ENCODE measurements at places on chromosomes 4 and X. TPM values are rescaled to one million over a fixed set of nuclear protein-coding genes. Genes with fewer than 3 reads are reported as not detected.
A peak's percentile ranks its signal among the peaks of the same experiment; 100 is the strongest.

GRCh38 chr4:79367096-79367495 is 40.9 kb downstream of the GK2 start:
- H3K27ac ChIP-seq: no peak overlapping the region
- no peak for DNase-seq
- no peaks in the 10 kb centered on the region for H3K4me1 ChIP-seq

The SUPT20HL2 gene
- total RNA-seq: not detected

The RRH gene
- total RNA-seq: not detected

DNA sequence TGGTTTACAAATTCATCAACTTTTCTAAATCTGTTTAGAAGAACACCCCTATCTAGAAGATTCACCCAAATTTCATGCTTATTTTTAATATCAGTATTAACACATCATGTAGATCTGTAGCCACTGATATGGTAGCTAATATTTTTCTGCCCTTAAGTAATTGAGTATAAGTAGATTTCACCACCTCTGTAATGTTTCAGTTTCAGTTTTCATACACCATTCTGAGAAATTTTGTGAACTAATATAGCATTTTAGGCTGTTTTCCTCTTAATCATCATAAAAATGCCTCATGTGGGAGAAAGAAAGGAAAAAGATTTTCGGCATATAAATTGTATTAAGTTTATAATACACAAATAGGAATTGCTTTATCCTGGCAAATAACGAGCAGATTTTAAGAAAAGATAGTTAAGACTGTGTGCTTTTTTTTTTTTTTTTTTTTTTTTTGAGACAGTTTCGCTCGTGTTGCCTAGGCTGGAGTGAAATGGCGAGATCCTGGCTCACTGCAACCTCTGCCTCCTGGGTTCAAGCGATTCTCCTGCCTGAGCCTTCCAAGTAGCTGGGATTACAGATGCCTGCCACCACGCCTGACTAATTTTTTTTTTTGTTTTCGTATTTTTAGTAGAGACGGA is 21.4 kb upstream of the RBPJ start:
- no peaks in the 10 kb centered on the region for H3K36me3 ChIP-seq
- DNase-seq: no peak
- H3K27ac ChIP-seq: no peak overlapping the region
- peaks cover 7% of the 10 kb centered on the region for H3K4me1 ChIP-seq
- H3K4me3 ChIP-seq: no peak overlapping the region

DNA sequence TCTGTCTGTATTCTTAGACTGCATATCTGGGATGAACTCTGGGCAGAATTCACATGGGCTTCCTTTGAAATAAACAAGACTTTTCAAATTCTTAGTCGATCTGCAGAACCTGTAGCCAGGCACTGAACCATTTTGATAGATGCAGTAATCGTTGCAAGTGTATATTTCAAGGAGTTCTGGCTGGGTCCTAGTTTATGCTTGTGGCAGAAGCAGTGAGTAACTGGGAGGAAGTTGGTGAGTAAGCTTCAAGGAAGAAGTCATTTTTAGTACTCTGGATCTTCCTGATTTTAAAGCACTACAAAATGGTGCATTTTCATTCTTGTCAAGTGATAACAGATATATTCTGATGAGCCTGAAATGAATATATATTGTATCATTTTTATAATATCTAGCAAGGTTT is 9.5 kb downstream of the HPRT1 start:
- H3K36me3 ChIP-seq: peaks cover 3% of the 10 kb centered on the region
- H3K27me3 ChIP-seq: peaks cover 2% of the 10 kb centered on the region
- DNase-seq: peak; percentile 24
- no peak overlapping the region for H3K27ac ChIP-seq
- H3K4me1 ChIP-seq: no peaks in the 10 kb centered on the region

The KLB gene
- total RNA-seq: not detected

- DNase-seq: no peak
- no peak overlapping the region for H3K27ac ChIP-seq
- peaks cover 21% of the 10 kb centered on the region for H3K4me1 ChIP-seq
- H3K36me3 ChIP-seq: no peaks in the 10 kb centered on the region
Measured at GRCh38 chr4:26130173-26130572, 190.6 kb upstream of the RBPJ start.

GRCh38 chrX:10619425-10620046 is 849 bp downstream of the MID1 start:
- peaks cover 33% of the 10 kb centered on the region for H3K4me1 ChIP-seq
- H3K27ac ChIP-seq: peak overlapping the region; percentile 57
- H3K27me3 ChIP-seq: no peaks in the 10 kb centered on the region
- H3K36me3 ChIP-seq: no peaks in the 10 kb centered on the region

The ERVMER34-1 gene
- 6.2 TPM for total RNA-seq

GRCh38 chr4:167020410-167020809 is 213.9 kb downstream of the SPOCK3 start:
- no peak overlapping the region for H3K4me3 ChIP-seq
- no peaks in the 10 kb centered on the region for H3K36me3 ChIP-seq
- peaks cover 5% of the 10 kb centered on the region for H3K4me1 ChIP-seq
- H3K27ac ChIP-seq: no peak overlapping the region
- H3K27me3 ChIP-seq: no peaks in the 10 kb centered on the region

GRCh38 chr4:8908206-8908893 is 36.7 kb upstream of the HMX1 start:
- H3K27me3 ChIP-seq: peaks cover 29% of the 10 kb centered on the region
- no peak overlapping the region for H3K27ac ChIP-seq
- H3K4me1 ChIP-seq: no peaks in the 10 kb centered on the region
- H3K36me3 ChIP-seq: no peaks in the 10 kb centered on the region
- no peak overlapping the region for H3K4me3 ChIP-seq

- H3K36me3 ChIP-seq: no peaks in the 10 kb centered on the region
- DNase-seq: no peak
- H3K4me3 ChIP-seq: no peak overlapping the region
- no peaks in the 10 kb centered on the region for H3K27me3 ChIP-seq
- H3K27ac ChIP-seq: no peak overlapping the region
Measured at GRCh38 chr4:123743848-123744247, 347.3 kb downstream of the SPRY1 start.

All from MCF 10A (cell line).